ENCODE measurements at places on chromosomes 2 and 18.

DNA sequence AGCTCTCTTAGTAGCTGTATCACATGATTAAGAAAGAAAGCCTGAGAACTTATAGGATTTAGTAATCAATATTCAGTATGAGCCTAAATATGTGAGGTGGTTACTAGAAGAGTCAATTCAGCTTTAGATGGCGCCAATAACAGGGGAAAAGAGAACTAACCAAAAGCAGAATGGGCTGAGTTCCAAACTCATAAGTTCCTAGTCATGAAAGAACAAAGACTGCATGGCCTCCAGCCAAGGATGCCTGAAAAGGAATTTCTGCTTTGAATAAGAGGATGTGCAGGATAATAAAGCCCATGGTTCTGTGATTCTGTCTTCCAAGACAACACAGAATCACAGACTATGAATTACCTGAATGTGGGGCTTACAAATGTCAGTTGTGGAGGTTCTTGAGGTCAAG is 196.5 kb downstream of the SATB2 start:
- peak; percentile 3 for DNase-seq

GRCh38 chr2:95053543-95053942 is 28.0 kb downstream of the MAL start:
- DNase-seq = no peak

DNA sequence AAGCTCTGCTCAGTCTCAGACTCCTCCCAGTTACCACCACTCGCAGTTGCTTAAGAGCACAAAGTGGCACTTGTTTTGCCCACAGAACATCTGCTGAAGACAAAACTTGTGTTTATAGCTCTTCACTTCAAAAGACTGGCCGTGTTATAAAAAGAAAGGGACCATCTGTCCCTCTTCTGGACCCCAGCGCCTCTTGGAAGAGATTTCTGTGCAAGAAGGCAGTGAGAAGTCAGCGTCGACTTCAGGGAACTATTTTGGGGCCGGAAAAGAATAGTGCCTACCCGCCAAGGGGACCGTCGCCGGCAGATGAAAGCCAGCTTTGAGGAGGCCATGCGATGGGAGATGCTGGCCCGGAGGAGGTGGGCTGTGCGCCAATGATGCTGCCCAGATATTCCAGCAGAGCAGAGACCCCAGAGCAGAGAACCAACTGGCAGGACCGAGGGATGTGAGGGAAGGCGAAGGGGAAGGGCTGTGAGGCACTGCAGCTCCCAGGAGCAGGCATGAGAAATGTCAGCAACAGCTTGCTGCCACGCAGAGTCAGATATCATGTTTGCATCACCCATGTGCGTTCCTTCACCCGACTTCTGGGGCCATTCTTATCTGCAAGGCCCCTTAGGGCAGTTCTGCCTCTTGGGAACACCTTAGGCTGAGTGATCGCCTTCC is 270.9 kb downstream of the ATAD2B start:
- DNase-seq = no peak

DNA sequence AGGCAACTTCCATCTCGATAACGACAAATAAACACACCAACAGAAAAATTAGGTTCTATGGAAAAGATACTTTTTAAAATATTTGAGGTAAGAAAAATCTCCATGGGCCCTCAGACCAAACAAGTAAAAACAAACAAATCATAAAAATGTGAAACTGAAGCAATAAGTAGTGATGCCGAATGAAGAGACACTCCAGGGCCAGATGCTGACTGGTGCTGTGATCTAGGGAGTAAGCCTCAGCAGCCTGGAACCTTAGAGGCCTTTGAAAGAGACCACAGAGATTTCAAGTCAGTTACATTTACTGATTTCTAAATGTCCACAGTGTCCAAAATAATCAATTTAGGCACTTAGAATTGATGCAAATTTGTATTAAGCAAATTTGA is 1144.7 kb downstream of the CNTNAP5 start:
- DNase-seq = no peak

GRCh38 chr2:123737371-123737770 is 287.7 kb upstream of the CNTNAP5 start:
- DNase-seq = no peak

DNA sequence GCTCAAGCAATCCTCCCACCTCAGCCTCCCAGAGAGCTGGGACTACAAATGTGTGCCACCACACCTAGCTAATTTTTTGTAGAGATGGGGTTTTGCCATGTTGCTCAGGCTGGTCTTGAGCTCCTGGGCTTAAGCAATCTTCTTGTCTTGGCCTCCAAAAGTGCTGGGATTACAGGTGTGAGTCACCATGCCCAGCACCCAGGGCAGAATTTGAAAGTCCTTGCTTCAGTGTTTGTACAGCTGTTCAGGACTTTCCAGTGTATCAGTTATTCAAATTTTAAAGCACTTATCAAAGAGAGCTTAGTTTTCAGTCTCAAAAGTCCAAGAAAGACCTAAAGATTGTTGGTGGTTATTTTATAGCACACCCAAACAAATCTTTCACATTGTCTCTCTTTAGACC is 43.6 kb upstream of the VPS54 start:
- DNase-seq = no peak

DNA sequence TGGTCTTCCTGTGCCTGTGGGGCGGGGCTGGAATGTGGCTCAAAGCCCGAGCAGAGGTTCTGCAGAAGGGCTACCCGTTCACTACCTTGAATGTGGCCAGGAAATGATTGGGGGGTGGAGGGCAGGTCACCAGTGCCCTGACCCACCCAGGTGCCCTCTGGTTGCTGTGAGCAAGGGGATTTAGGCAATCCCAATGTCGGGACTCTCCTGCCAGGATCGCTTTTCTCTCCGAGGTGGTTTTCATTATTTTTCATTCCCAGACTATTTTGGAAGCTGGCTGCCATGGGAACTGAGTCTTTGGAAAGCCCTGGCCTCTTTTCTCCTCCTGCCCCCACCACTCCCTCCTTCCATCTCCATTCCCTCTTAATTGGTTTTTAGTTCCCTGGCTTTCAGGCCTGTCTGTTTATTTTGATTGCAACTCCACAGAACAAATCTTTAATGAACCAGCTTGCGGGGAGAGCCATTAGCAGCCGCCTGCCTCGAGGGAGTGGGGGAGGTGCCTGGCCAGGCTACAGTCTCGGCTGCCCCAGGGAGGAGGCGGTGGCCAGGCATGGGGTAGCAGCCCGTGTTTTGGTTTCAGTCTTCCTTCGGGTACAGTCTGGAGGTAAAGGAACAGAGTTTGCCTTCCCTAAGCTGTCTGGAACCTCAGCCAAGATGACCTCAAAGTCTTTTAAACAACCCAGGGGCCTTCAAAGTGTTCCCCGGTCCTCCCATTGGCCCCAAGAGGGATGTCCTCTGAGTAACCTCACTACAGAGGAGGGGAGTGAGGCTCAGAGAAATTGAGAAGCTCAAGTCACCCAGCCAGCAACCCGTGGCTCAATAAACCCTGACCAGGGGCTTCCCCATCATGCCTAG is 114.4 kb upstream of the HAAO start:
- peak; percentile 60 for DNase-seq

DNA sequence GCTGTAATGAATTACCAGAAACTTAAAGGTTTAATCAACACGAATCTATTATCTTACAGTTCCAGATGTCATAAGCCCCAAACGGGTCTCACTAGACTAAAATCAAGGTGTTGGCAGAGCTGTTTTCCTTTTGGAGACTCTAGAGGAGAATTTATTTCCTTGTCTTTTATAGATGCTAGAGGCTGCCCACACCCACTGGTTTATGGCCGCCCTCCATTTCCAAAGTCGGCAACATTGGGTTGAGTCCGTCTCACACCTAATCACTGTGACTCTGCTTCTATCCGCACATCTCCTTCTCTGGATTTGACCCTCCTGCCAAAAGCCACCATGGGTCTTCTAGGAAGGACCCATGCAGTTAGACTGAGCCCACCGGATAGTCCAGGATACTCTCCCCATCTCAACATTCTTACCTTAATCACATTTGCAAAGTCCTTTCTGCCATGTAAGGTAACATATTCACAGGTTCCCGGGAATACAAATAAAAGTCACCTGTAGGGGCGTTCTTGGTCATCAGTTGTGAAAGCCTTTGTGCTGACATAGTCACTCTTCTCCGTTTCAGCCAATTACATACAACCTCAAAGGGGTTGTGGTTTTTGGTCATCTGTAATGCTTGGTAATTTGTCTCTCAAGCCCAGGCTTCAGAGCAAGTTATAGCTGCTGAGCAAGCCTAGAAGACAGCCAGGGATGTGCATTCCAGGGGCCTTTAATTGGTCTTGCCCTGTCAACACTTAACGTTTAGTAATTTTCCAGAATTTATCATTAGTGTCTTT is 179.4 kb downstream of the ANTXR1 start:
- DNase-seq = no peak

DNA sequence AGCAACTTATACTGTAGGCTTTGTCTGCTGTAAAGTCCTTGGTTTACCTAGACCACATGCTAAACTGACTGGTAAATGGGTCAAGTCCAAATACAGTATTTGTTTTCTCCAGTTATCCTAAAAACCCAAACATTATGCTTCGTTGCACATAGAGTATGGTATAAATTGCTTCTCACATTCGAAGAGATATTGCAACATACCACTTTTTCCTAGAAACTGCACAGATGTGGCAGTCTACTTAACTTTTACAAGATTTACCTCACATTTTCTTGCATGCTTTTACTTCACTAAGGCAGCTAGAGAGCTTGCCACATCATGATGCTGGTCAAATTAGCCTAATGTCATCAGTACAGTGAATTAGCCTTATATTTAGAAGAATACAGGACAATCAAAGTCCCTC is 66.0 kb upstream of the SCN7A start:
- DNase-seq = no peak

- DNase-seq = no peak
These were observed 87.9 kb downstream of the WDPCP start for GRCh38 chr2:63500398-63500797.

DNA sequence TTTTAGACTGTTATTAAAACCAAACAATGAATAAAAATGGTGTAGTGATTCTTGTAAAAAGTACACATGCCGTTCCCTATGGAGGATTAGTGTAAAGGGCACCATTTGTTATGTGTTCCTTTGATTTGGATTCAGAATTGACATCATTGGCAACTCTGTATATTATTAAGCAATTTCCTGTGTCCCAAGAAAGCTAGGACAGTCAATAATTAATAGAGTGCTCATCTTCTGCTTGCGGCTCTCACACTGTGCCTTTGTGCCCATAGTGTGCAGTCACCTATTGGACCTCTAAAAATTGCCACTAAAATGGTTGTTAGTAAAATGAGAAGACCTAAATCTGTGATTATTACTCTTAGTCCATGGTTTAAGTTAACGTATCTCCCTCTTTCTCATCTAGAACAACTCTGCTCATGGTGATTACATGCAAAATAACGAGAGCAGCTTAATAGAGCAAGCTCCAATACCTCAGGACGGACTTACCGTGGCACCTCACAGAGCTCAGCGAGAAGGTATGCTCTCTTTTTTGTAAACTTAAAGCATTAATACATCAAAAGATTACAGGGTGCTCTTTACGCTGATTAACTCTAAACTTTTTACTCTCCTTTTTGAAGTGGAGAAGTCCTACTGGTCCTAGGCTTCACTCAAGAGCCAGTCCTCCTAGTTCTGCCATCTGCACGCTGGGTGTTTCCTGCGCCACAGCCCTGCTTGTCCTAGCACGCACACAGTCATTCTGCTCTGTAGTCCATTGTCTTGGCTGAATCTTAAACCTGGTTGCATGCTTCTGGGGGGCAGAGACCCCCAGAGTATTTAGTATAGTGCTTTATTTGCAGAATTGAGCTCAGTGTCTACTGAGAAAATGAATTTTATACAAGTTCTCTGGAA is 16.7 kb downstream of the ZCCHC2 start:
- no peak for DNase-seq

GRCh38 chr2:19654310-19655090 is 247.3 kb downstream of the TTC32 start:
- DNase-seq = no peak

DNA sequence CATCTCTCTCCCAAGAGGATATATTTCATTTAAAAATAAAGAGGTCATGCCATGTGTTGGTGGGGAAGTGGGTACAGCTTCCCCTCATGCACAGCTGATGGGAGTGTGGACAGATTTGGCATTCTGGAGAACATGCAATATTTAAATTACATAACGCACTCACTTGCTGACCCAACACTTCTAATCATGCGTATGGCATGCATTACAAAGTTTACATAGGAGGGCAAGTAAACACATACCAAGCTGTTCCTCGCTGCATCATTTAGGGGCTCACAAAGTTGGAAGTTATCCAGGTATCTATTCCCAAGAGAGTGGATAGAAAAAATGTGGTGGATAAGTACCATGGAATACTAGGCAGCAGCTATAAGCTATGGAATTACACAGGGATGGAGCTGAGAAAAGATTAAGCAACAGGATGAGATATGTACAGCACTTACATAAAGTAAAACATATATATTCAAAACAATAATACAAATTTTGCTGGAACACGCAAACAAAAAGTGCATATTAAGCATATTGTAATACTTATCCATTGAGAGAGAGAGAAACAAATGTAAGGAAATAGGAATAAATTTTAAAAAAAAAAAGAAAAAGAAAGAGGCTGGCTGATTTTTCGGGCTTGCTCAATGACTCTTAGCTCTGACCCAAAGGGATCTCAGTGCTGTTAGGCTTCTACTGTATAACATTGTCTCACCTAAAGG is 11.0 kb downstream of the CYP1B1 start:
- DNase-seq = no peak

DNA sequence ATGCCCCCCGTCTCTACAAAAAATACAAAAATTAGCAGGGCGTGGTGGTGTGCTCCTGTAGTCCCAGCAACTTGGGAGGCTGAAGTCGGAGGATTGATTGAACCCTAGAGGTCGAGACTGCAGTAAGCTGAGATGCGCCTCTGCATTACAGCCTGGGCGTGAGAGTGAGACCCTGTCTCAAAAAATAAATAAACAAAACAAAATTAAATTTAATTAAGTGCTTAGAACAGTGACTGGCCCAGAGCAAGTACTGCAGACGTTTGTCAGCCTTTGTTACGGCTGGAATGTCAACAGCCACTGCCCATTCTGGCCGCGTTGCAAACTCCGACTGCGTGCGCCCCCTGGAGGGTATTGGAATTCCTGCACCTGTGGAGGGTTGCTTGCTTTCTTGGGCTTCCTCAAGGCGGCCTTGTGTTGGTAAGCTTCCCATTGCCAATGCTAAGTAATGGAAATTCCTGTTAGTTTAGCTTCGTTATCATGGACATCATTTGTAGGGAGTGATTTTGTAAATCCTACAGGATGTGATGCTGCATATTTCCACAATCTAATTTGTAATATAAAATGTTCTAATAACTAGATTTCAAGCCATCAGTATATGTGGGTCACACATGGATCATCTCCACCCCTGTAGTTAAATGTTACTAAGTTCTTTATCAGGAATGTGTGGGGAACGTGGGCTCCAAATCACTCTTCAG is 15.9 kb upstream of the ATP6V1B1 start:
- DNase-seq = peak; percentile 91

DNA sequence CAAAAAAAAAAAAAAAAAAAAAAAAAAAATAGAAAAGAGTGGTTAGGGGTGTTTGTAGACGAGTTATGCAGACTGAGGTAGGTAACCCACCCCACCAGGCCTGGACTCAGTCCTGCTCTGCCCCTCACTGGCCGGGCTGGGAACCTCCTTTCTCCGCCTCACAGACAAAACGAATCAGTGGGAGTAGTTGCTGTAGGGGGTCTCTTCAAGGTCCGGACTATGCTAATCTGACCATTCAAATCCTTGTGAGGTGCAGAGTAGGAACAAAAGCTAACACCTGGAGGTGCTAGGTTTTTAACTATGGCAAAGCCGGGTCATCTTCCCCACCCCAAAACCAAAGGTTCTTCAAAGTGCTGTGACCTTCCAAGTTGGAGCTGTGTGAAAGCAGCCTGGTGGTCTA is 223.7 kb downstream of the SLC4A3 start:
- peak; percentile 60 for DNase-seq

- peak; percentile 44 for DNase-seq
These were observed 813.3 kb downstream of the DCC start for GRCh38 chr18:53153281-53153680.

- DNase-seq = no peak
These were observed 8.3 kb upstream of the POMC start for GRCh38 chr2:25176541-25177181.

GRCh38 chr2:181851726-181852125 is 39.8 kb upstream of the ITPRID2 start:
- DNase-seq = no peak

Measured in neural progenitor cell (in vitro differentiated cells).